Stimulated activated CD8-positive, alpha-beta memory T cell treated with anti-CD3 and anti-CD28 coated beads, Interleukin-15, amount 100 ng/mL, for 48 hours (primary cell): ENCODE measurements at places on chromosomes 6 and 20.
A peak's percentile ranks its signal among the peaks of the same experiment; 100 is the strongest.

- DNase-seq = no peak
These were observed 814 bp upstream of the ADNP start for GRCh38 chr20:50932016-50932485.

DNA sequence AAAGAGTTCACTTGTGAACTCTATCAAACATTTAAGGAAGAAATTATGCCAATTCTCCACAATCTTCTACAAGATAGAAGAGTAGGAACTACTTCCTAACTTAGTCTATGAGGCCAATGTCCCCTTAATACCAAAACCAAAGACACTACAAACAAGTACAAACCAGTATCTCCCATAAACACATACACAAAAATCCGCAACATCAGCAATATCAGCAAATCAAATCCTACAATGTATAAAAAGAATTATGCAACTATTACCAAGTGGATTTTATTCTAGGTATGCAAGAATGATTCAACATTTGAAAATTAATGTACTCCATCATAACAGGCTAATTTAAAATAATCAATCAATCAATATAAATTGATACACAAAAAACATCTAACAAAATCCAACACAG is 45.4 kb downstream of the SYCP2 start:
- no peak for DNase-seq

DNA sequence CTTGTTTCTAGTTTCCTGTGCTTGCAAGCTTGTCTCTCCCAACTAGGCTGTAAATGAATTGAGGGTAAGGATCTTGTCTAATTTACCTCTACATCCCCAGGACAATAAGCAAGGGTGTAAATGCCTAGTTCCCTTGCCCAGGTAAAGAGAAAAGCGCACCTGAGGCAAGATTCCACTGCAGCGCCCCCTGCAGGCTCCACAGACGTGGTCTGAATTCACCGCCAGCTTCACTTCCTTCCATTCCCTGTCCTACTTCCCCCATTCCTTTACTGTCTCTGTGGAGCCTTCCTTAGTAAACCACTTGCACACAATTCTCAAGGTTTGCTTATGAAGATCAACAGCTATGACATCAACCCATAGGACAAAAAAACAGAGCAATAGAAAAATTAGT is 42.3 kb downstream of the ANKEF1 start:
- no peak for DNase-seq

GRCh38 chr20:58755062-58755697 is 62.6 kb downstream of the NPEPL1 start:
- no peak for DNase-seq

DNA sequence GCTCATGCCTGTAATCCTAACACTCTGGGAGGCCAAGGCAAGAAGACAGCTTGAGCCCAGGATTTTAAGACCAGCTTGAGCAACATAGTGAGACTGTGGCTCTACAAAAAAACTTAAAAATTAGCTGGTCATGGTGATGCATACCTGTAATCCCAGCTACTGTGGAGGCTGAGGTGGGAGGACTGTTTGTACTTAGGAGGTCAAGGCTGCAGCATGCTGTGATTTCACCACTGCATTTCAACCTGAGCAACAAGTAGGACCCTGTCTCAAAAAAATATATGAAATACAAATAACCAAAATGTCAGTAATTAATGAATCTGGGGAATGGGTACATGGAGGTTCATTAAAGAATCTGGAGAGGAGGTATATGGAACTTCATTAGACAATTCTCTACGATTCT is 9.9 kb downstream of the FKBP5 start:
- no peak for DNase-seq

DNA sequence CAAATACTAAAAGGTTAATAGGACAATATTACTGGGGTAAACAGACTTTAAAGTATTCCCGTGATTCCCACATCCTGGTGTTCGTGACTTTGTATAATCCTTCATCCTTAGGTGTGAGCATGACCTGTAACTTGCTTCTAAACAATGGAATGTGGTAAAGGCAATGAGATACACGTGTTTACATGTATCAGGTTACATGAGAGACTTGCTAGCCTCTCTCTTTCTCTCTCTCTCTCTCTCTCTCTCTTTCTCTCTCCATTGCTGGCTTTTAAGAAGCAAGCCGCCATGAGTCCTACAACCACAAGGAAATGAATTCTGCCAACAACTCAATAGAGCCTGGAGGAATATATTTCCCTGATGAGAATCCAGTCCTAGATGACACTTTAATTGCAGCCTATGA is 83.9 kb upstream of the LGSN start:
- no peak for DNase-seq

- no peak for DNase-seq
These were observed 77.1 kb upstream of the SLC22A23 start for GRCh38 chr6:3533981-3534380.

- no peak for DNase-seq
These were observed 17.2 kb downstream of the CHMP4B start for GRCh38 chr20:33828326-33828844.

GRCh38 chr6:2688401-2689064 is 62.2 kb downstream of the MYLK4 start:
- DNase-seq = no peak

GRCh38 chr6:108684771-108685329 is 124.1 kb downstream of the FOXO3 start:
- DNase-seq = no peak

- DNase-seq = no peak
These were observed 215.9 kb downstream of the ZDHHC14 start for GRCh38 chr6:157596886-157597285.

DNA sequence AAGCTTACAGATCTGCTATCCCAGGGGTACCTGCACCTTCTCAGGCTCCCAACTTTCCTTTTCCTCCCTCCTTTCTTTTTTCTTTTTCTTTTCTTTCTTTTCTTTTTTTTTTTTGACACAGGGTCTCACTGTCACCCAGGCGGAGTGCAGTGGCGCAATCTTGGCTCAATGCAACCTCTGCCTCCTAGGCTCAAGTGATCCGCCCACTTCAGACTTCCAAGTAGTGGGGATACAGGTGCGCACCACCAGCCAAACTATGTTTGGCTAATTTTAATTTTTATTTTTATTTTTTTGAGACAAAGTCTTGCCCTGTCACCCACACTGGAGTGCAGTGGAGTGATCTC is 36.0 kb downstream of the PIM1 start:
- no peak for DNase-seq

DNA sequence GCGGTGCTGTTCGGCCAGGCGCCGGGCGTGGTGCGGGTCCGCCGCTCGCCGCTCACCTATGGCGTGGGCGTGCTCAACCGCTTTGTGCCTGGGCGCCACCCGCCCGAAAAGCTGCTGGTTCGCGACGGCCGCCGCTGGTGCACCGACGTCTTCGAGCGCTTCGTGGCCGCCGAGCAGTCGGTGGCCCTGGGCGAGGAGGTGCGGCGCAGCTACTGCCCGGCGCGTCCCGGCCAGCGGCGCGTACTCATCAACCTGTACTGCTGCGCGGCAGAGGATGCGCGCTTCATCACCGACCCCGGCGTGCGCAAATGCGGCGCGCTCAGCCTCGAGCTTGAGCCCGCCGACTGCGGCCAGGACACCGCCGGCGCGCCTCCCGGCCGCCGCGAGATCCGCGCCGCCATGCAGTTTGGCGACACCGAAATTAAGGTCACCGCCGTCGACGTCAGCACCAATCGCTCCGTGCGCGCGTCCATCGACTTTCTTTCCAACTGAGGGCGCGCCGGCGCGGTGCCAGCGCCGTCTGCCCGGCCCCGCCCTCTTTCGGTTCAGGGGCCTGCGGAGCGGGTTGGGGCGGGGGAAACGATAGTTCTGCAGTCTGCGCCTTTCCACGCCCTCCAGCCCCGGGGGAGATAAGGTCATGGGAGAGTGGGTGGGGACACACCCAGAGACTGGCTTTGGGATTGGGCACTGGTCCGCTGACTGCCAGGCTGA is 15.7 kb downstream of the ADISSP start:
- peak; percentile 42 for DNase-seq

DNA sequence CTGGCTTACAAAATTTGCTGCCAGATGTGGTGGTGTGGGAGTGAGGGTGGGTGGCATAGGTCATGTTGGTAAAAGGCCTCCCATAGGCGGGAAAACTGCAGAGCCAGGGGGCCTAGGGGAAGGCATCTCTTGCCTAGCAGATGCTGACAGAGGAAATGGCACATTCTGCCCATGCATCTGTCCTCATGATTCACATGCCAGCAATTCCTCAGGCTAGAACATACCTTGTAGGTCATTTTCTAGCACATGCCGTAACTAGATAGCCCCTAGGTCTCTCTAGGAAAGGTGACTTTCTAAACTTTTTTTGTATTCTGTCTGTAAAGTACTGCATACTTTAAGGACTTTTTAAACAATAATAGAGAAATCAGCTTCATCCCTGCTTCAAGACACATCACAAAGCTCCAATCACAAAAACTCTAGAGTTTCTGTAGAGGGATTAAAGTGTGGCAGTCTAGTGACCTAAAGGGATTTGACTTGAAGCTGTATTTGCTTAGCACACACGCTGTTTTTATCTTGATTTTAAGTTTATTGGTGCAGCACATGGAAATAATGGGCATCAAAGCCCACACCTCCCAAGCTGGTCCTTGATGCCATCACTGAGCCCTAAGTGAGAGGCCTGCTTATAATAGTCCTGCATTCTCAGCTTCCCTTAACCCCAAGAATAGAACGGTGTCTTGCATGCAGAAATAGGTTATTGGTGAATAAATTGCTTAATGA is 55.2 kb downstream of the ANKEF1 start:
- DNase-seq = no peak

GRCh38 chr6:16244869-16245451 is 6.6 kb downstream of the GMPR start:
- no peak for DNase-seq

GRCh38 chr6:64589961-64590360 is 954.4 kb downstream of the PHF3 start:
- no peak for DNase-seq

DNA sequence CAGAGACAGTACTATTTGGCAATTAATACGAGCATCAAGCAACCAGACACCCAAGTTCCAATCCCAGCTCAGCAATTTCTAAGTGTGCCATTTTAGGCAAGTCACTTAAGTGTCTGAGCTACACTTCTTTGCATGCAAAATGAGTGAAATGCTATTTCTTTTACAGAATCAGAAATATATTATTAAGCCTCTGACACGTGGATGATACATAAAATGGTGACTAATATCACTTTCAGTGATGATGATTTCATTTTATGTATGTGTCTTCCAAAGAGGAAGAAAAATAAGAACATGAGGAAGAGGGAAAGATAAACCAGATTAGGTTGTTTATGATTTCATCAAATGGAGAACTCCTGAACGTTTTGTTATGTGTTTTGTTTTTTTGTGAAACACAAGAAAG is 158.6 kb downstream of the TSHZ2 start:
- DNase-seq = no peak

- no peak for DNase-seq
These were observed 78.2 kb downstream of the THBS2 start for GRCh38 chr6:169175360-169175887.
